ENCODE measurements at places on chromosomes 7 and 10. TPM values are rescaled to one million over a fixed set of nuclear protein-coding genes. Genes with fewer than 3 reads are reported as not detected.

DNA sequence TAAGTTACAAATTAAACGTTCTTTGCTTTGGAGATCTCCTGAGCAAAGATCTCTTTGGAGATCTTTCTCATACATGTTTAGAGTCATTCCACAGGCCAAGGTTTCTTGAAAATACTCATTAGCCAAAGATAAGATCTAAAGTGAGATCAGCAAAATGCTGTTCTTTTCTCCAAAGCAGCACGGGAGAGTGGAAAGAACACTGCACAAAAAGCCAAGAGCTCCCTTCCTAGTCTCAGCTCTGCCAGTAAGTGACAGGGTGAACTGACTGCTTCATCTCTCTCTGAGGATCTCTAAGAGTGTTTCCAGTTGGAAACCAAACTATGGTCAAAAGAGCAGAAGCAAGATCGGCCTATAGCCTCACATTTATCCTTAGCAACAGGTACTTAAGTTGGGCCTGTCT, 168.4 kb upstream of the ASAH2 start:
- DNase-seq: no peak

DNA sequence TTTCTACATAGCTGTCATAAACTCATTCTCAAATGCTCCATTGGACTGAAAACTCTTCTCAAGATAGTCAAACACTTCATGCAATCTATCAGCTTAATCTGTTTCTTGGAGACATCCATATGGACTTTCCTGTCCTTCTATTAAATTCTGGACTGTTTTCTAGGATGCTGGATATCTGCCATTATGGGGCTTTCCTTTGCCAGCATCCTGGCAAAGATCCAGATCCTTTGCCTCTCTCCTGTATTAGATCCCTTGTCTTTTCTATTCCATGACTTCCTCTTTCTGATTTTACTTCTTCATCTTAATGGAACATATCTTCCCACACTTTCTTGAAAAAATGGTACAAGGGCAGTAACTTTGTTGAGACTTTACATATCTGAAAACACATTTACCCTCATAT, 35.9 kb upstream of the SKAP2 start:
- DNase-seq: no peak

- no peak for DNase-seq
These were observed 628 bp downstream of the TAF6 start for GRCh38 chr7:100118388-100119071.

GRCh38 chr10:90308223-90308622, 549.6 kb downstream of the HTR7 start:
- DNase-seq: no peak

DNA sequence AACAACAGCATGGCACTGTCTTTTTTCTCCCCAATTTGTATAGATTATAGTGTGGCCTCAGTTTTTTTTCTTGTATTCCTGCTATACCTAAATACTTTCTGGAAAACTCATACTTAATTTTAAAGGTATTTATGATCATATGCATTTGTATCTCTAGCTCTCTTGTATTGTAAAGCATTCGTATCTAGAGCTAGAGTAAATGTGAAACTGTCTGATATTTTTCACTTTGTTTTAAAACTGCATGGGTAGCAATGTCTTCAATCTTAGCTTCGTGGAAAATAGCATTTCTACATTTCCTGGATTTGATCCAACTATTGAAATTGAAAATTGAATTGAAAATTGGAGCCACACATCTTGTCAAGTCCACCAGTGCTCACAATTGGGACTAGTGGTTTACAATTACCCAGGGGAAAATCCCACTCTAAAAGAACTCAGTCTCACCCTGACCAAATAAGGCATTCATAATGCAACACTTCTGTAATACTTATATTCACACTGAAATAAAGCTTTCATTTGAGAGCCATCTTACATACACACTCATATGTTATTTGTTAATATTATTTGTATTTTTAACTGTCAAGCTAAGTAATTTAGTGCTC, 51.3 kb upstream of the KLF6 start:
- no peak for DNase-seq

DNA sequence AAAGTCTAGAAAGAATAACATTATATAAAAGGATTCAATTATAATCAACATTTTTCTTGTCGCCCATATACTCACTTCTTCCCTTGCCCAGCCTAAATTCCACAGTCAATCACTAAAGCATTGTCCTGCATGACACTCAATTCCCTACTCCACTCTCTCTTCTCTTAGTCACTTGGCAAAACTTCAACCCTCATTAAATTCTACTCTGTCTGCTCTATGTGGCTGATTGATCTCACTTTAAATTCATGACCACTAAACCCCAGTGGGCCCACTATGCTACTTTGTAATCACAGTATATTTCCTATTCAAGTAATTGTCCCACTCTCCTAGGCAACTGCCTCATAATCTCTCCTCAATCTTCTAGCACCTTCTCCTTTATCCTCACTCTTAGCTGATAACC, 54.1 kb downstream of the MTERF1 start:
- DNase-seq: no peak

GRCh38 chr7:130419658-130420057, 21.2 kb downstream of the CEP41 start:
- DNase-seq: no peak

DNA sequence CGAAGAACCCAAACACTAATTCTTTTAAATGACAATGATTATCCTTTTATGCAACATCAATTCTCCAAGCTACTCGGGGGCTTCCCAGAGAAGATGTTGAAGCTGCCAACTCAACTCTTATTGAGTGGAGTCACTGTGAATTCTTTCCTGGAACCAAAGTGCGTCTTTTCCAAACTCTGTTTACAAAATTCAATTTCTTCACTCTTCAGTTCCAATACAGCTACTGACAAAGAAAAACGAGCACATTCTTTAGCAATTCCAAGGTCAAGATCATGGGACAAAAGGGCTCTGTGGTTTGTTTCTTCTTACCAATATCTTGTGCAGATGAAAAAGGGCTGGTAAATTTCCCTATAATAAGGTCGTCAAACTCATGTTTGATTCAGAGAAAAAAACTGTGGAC, 74.2 kb downstream of the FAS start:
- peak; percentile 10 for DNase-seq

The MYH16 gene
- 0.32 TPM for total RNA-seq

Measured in mucosa of gallbladder (tissue), 1 donor.